ENCODE measurements at places on chromosomes 16 and 17. TPM values are rescaled to one million over a fixed set of nuclear protein-coding genes. Genes with fewer than 3 reads are reported as not detected.

DNA sequence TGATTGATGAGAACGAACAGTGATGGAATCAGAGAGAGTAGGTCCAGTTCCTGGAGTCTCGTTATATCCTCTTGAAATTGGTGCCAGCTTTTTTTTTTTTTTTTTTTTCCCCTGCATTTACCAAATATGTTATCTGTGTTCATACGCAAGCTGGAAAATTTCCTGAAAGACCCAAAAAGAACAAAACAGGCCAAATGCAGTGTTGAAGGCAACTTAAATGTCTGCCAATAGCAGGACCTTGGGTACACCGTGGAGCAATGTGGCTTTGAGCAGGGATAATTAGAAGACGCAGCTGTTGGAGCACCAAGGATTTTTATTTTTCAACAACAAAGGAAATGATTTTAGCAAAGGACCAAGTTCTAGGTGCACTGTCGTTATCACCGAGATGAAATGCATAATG, 105.0 kb downstream of the ABCC6 start:
- DNase-seq, result no peak

GRCh38 chr17:6702567-6703215, 10.5 kb downstream of the SLC13A5 start:
- DNase-seq, result no peak

- DNase-seq, result no peak
Observed at GRCh38 chr17:60610473-60610872, 10.5 kb downstream of the PPM1D start.

DNA sequence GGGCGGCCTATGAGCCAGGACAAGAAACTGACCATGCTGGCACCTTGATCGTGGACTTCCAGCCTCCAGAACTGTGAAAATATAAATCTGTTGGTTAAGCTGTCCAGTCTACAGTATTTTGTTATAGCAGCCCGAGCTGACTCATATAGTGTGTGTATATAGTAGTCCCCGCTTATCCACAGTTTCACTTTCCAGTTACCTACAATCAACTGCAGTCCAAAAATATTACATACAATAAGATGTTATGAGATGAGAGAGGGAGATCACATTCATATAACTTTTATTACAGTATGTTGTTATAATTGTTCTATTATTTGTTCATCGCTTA, 4.9 kb downstream of the MT3 start:
- DNase-seq, result no peak

DNA sequence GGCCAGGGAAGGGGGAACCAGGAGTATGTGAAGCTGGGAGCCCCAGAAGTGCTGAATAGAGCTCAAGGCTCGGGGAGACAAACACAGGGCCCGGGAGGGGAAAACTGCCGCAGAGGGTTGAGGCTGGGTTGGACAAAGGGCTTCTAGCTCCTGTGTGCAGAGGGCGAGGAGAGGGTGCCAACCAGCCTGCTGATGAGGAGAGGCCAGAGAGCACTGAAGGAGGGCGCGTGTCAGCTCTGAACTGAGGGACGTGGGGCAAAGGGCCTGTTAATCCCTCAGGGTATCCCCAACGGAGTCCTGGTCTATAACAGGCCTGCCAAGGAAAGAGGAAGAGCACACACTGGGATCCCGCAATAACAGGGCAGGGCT, 151.3 kb downstream of the C16orf78 start:
- DNase-seq, result no peak

DNA sequence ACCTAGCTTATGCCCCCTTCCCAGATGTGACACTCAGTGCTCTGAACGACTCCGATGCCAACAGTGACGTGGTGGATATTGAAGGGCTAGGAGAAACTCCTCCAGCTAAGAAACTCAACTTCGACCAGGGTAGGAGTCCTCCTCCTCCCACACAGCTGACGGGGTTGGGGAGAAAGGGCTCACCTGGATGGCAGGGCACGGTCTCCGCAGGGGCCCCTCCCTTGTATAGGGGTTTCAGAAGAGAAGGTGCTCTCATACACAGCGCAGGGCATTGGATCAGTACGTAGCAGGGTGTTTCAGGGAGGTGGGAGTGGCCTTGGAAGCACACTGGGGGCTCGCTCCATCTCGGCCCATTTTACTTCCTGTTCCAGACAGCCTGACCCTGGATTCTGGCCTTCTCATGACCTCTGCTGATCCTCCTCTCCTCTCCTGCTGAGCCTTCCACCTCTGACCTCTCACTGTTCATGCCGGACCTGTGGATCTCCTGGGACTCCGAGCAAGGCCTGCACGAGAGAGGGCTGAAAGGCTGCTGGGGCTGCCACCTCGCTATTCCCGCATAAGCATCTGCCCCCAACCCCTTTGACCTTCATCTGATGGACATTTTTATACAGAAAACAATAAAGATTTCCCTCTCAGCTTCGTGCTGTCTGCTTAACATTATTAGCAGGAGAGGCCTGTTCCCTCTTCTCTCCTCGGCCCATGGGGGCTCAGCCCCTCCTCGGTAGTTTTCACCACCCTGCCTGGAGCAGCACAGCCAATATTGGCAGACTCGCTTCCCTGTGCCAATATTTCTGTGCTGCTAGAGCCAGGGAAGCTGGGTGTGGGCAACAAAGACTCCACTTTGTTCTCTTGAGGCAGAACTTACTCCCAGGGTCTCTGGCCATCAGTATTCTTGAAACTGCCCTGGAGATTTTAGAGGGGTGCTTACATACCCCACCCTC, 4.7 kb downstream of the RNASEK start:
- no peak for DNase-seq

DNA sequence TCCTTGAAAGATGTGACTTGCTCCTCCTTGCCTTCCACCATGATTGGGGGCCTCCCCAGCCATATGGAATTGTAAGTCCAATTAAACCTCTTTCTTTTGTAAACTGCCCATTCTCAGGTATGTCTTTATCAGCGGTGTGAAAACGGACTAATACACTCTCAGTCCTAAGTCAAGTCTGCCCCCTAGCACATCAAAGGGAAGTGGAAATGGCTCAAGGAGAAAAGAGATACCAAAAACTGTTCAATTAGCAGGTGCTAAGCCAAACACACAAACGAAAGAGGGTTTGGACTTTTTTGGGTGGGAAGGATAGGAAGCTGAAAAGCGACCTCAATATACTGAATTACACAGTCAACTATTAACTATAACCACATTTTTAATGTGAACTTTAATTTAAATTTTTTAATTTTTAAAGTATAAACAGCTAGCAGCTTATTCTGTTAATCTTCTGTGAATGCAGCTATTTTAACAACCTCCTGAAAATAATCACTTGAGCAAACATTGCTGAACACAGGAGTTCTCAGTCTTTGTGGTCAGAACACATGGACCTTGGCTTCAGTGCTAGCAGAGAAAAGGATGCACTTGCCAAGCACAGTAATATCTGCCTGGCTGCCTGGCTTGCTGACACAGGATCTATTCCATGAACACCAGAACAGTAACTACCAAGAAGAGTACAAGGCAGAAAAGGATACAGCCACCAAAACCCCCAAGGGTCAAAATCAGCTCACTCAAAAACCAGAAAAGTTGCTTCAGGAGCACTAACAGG, 10.9 kb downstream of the ZNF18 start:
- DNase-seq, result no peak

GRCh38 chr16:22164482-22164881, 2.2 kb downstream of the SDR42E2 start:
- DNase-seq, result no peak

DNA sequence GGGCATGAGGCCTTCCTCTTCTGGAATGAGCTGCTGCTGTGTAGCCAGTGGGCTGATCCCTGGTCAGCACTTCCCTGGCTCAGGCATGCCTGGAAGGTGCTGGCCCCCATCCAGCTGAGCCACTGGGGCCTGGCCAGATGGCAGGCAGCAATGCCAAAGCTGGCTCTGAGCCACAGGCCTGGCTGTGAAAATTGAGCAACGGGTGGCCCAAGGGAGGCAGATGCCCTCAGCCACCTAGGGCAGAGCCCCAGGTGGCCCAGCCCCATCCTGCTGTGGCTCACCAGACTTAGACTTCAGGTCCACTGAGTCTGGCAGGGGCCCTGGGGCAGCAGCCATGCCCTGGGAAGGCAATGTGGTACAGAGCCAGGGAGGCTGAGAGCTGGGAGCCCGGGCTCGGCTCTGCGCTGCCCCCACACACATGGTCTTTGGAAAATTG, 8.5 kb upstream of the CRHR1 start:
- peak; percentile 42 for DNase-seq

- no peak for DNase-seq
Observed at GRCh38 chr17:27349540-27350021, 55.7 kb downstream of the WSB1 start.

DNA sequence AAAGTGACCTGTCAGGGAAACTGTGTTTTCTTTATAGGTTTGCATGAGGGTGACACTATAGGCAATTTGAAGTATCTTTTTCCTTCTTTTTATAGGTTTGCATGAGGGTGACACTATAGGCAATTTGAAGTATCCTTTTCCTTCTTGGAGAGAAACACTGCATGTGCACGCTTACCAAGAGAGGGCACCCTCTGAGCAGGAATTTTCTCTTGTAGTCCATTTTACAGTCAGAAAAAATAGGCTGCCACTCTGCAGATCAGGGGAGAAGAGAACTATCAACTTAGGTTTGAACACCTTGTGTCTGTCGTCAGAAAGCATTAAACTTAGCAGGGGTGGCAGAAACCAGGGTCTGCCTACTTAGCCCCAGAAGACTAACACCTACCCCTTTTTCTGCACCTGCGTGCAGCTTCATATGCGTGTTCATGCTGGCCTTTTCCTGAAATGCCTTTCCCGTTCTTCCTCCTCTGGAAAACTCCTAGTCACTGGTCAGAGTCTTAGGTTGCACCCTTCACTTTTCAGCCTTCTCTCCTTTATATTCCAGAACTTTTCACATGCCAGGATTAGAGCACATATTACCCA, 16.4 kb upstream of the SMIM36 start:
- peak; percentile 66 for DNase-seq

DNA sequence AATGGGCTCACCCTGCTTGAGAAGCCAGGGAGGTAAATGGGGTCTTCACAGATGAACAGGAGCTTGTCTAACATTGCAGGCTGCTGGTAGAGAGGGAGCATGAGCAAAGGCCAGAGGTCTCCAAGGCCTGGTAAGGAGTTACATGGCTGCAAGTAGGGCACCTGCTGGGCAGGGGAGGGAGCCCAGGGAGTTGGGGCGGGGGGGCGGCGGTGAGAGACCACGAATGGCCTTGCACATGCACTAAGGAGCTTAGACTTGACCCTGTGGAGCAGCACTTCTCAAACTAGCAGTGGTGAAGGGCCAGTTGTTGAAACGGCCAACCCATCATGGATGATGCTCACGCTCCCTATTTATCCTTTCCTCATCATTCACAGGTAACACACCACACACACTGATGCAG, 38.4 kb downstream of the ERN1 start:
- DNase-seq, result no peak

DNA sequence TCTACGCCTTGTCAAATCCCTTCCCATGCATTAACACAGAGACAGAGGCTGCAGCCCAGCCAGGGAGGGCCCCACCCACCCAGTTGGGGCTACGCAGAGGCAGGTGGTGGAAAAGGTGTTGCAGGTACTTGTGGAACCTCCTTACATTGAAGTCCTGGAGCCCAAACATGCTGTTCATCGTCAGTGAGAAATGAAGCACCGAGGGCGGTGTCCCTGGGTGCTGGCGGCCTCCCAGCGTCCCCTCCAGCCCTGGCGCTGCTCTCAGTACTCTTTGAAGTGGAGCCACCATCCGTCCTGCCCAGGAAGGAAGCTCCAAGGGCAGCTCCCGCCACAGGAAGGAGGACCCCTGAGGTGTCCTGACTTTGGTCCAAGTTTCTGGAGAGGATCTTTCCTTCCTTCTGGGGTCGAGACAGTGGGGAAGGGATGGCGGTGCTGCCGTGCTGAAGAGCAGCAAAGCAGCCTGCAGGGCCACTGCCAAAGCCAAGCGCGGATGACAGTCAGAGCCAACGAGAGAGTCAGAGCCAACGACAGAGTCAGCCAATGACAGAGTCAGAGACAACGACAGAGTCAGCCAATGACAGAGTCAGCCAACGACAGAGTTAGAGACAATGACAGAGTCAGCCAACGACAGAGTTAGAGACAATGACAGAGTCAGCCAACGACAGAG, 23.4 kb downstream of the LMF1 start:
- no peak for DNase-seq

GRCh38 chr17:76199469-76199868, 40.8 kb downstream of the RNF157 start:
- DNase-seq, result no peak

- DNase-seq, result no peak
Observed at GRCh38 chr17:46125831-46126230, 67.4 kb downstream of the KANSL1 start.

DNA sequence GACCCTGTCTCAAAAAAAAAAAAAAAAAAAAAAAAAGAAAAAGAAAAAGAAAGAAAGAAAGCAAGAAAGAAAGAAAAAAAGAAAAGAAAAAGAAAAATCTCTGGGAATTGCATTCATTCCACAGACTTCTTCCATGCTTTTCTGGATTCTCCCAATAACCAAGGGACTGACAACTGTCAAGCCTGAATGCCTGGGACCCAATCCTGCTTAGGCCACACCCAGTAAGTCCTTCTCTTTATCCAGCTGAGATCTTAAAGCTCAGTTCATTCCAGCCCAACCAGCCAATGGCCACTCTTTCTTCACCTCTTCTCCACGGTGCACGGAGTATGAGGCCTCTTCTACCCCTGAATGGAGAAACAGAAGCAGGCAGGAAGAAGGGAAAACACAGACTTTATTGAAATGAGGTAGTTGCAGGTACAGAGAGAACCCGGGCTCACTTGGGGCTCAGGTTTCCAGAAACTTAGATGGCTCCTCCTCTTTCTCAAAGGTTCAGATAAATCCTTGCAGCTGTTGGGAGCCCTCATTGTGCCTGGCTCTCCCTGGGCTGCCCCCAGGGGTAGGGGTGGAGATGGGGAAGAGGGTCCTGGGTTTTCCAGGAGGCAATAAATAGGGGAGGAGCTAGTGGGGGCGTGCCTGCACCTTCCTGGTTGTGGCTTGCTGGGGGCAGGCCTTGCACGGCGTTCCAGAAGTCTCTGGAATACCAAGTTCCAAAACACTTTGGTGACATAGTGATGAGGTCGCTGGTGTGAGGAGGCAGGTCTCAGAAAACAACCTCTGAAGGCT, 2.5 kb downstream of the HOXB1 start:
- no peak for DNase-seq

- no peak for DNase-seq
Observed at GRCh38 chr16:51181503-51181811, 30.4 kb upstream of the SALL1 start.

The KRTAP1-3 gene
- not detected for total RNA-seq

The DBF4B gene
- 11.4 TPM for total RNA-seq

The MAF gene
- total RNA-seq, result not detected

The ZPBP2 gene
- not detected for total RNA-seq

The CD300H gene
- not detected for total RNA-seq

The DOC2B gene
- total RNA-seq, result 0.97 TPM

The MYH1 gene
- total RNA-seq, result not detected

The PIPOX gene
- 0.47 TPM for total RNA-seq

The CIITA gene
- total RNA-seq, result not detected

The NTN1 gene
- total RNA-seq, result 0.03 TPM

The KRT16 gene
- 2.1 TPM for total RNA-seq

The C16orf92 gene
- total RNA-seq, result not detected

The CDK5R1 gene
- 4.0 TPM for total RNA-seq

The SOX15 gene
- total RNA-seq, result 0.70 TPM

The METTL26 gene
- 278 TPM for total RNA-seq
